CD14-positive monocyte (primary cell): ENCODE measurements at places on chromosomes 11 and 22.
A peak's percentile ranks its signal among the peaks of the same experiment; 100 is the strongest.

- DNase-seq = no peak
Observed at GRCh38 chr11:75450826-75451821, 18.1 kb upstream of the KLHL35 start.

DNA sequence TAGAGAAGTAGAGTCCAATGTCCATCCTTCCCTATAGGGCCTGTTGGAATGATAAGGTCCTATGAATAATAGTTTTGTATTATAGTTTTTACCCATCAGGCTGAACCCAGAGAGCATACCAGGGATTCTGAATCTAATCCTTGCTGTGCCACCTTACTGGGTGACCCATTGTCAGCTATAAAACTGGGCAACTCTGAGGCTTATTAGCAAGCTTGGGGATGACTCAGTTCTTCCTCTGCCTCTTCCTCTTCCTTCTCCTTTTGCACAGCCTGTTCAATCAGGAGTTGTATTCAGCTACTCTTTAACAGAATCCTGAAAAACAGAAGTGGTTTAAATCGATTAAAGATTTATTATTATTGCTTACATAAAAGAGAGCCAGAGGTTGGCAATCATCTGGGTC, 8.9 kb downstream of the HEPHL1 start:
- DNase-seq = no peak

- peak; percentile 85 for DNase-seq
Observed at GRCh38 chr11:62593434-62594044, 2.2 kb upstream of the TUT1 start.

- no peak for DNase-seq
Observed at GRCh38 chr11:68308068-68308467, 4.3 kb upstream of the LRP5 start.

DNA sequence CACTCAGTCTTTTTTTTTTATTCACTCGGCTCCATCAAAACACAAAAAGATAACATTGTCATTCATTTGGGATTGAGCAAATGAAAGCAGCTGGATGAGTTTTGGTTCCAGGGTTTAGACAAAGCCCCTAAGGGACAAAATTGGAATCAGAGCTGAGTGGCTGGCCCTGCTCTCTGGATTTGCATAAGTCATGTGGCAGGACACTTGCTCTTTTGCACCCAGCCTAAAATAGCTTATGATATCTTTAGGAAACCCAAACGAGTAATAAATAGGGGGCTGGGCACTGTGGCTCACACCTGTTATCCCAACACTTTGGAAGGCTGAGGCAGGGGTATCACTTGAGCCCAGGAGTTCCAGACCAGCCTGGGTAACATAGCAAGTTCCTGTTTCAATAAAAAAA, 11.0 kb upstream of the TMEM121B start:
- no peak for DNase-seq

DNA sequence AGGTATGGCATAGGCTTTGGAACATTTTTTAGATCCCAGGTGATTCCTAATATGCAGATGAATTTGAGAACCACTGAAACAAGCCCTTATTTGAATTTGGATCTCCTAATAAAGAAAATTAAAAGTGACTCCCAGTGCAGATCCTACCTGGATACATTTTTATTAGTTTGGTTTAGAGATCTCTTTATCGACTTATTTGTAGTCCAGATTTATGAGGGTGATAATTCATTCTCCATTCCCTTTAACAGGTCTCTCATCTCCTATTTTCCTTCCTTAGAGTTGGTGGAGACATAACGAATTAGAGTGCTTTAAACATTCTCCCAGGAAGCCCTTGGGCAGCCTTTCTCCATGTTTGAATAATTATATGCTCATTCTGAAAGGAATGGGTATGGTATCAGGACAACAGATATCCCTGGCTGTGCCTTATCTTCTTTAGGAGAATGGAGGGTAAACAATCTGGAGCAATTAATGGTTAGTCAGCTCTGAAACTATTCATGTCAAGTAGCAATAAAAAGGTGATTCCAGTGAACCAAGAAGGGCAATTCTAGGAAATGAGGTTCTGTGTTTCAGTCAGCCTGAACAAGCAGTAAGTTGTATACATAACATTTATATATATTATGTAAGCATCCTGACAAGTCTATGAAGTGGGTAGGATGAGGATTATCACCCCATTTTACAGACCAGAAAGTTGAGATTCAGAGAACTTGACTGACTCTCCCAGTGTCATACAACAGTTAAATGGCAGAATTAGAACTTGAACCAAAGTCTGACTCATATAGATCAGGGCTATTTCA, 53.9 kb upstream of the RCE1 start:
- no peak for DNase-seq

- peak; percentile 82 for DNase-seq
Observed at GRCh38 chr22:46007003-46007847, 30.3 kb upstream of the WNT7B start.

- no peak for DNase-seq
Observed at GRCh38 chr11:70470127-70470526, 71.8 kb downstream of the CTTN start.

- DNase-seq = no peak
Observed at GRCh38 chr11:35007277-35007676, 90.9 kb downstream of the PDHX start.

DNA sequence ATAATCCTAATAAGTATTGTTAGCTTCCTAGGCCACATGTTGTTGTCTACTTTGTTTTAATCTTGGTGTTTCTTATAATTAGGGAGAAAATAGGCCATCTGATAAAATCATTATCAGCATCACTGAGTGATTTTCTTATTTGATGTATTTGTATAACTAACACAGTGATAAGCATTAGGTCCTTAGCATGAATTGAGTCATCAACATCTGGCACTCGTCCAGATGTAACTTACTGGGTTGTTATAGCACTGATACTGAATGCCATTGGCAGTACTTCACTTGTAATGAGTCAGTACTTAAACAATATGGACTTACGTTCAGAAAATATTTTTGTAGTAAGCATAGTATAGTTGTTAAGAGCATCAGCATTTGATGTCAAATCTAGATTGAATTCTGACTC, 16.2 kb downstream of the API5 start:
- DNase-seq = no peak

DNA sequence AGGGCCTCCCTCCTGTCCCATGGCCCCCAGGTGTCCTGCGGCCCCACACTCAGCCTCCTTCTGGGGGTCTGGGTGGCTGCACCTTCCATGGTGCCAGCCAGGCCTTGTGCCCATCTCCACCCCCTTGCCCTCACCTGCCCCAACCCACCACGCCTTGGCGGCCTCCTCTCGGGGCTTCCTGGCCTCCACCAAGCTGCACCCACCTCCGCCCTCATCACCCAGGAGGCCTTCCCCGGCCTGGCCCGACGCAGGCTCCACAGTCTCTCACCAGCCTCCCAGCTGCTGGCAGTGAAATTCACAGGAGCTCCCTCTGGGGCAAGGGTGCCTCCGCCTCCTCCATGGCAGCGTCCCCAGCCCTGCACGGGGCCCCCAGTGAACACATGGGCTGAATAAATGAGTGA, 35.9 kb upstream of the WNT7B start:
- DNase-seq = no peak

GRCh38 chr11:41177791-41178190, 281.7 kb downstream of the LRRC4C start:
- no peak for DNase-seq

DNA sequence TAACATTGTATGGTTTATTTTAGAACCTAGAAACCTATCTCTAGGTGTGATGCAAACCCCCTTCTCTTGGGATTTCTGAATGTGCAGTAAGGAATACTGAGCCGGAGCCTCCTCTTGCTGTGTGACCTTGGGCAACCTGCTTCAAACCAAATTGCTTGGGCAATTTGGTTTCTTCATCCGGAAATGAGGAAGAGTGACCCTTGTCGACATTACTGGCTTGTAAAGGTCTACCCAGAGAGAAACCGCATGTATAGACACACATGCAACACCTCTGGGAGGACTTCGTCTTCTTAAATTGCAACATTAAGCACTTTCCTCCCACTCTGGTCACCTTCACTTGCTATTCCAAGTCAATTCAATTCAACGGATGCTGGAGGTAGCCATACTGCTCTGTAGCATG, 19.6 kb upstream of the TP53I11 start:
- peak; percentile 46 for DNase-seq

DNA sequence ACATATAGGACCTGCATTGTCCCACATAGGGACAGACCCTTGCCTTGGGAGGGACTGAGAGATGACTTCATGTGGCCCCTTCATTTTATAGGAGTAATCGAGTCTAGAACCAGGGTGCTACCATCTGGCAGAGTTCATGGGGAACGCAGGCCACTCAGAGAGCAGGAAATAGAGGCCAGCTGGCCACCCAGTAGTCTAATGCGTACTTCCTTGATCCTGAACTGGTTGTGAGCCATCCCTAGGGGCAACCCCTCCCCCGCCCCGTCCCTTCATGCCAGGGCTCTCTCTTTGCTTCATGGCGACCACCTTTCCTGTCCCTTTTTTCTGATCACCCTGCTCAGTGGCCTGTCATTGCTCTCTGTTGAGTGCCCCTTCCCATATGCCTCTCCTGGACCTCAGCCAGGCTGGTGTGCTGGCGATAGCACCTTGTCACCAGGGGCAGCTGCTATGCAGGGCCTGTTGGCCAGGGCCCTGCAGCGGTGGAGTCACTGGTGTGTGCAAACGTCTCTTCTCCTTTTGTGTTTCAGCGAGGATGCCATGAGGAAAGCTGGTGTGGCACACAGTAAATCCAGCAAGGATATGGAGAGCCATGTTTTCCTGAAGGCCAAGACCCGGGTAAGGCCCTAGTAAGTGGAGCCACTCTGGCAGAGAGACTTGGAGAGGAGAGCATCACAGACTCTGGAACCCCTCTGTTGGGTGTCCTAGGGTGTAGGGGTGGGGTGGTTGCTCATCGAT, 29.3 kb downstream of the MED15 start:
- DNase-seq = no peak

DNA sequence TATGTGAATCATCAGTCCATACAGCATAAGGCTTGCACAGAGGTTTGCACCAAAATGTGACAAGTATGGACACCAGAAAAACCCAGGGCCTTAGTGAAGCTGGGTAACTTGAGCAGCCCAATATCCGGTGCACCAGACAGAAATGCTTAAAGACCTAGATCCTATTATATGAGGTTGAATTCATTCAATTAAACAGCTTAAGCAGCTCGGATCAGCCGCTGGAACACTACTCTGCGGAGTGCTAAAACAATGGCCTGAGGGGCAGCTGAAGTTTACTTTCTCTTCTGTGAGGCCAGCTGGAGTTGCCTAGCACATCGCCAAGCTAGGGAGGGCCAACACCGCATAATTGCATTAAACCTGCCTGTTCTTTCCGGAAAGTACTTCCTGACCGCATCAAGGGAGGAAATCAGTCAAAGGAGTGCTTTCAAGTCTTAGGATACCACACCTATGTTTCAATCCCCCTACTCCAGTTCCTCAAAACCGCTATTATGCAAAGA, 17.0 kb upstream of the FAM181B start:
- no peak for DNase-seq

GRCh38 chr22:23230348-23231068, 50.2 kb downstream of the BCR start:
- DNase-seq = no peak
